A549 treated with GW870086 at 1 μM for 4 hours (cell line): ENCODE measurements at places on chromosomes 16 and 17. TPM values are rescaled to one million over a fixed set of nuclear protein-coding genes. Genes with fewer than 3 reads are reported as not detected.

Gene CTRB1
- total RNA-seq = not detected in 5 replicates

Gene ITGAD
- 0.07 TPM in 1 of 5 replicates, not detected in the others for total RNA-seq

Gene CDRT15L2
- not detected in 5 replicates for total RNA-seq

Gene RNF43
- 0.15 to 0.83 TPM (median 0.38 TPM) in 5 replicates for total RNA-seq
